Activated T-helper 1 cell treated with Interleukin-2 at 50 U/mL for 16 hours (primary cell): ENCODE measurements at places on chromosomes 6 and 20.

DNA sequence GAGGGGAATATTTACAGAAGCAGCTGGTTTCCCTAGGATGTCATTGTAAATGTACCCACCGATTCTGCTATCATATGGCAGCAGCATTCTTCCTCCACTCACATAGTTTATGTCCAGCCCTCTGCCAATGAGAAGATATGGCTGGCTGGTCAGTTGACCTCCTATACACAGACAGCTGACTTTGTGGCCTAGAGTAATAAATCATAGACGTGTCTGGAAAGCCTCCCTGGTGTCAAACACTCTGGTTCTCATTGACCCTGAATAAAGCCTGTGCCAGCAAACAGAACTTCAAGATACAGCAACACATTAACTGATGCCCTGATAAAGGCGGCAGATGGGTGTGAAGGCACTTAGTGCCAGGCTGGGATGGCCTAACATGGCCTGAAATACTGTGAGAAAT lies 52.6 kb downstream of the GPR63 start:
- no peak for DNase-seq

DNA sequence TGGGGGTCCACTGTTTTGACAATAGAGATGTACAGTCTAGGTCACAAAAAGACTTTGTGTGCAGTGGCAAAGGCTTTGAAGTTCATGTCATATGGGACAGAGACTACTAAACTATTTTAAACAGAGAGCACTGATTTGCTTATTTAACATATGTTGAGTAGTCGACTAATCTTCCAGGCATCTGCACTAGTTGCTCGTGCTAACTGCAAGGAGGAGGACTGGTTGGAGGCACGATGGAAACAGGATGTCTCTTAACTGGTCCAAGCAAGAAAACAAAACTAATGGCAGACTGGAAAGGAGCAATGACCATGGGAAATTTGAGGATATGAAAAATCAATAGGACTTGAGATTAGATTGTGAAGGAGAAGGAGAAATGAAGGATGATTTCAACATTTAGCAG lies 28.5 kb upstream of the ERVFRD-1 start:
- DNase-seq, result no peak

DNA sequence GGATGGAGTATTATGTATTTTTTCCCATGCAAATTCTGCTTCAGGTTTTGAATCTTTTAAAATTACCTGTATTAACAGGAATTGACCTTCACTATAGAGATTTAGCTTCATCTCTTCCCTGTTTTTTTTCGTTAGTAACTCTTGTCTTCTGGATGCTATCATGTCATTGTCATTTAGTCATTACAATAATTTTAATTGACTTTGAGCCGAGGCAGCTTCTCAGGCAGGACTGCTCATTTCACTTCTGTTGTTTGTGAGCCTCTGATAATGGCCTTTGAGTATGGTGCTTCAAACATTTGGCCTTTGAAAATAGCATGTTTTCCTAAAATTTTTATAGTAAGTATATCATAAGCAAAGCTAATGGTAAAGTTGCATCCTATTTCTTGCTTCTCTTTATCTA lies 375.1 kb upstream of the MMS22L start:
- no peak for DNase-seq

- no peak for DNase-seq
Observed at GRCh38 chr6:137237413-137238170, 18.4 kb upstream of the IFNGR1 start.

DNA sequence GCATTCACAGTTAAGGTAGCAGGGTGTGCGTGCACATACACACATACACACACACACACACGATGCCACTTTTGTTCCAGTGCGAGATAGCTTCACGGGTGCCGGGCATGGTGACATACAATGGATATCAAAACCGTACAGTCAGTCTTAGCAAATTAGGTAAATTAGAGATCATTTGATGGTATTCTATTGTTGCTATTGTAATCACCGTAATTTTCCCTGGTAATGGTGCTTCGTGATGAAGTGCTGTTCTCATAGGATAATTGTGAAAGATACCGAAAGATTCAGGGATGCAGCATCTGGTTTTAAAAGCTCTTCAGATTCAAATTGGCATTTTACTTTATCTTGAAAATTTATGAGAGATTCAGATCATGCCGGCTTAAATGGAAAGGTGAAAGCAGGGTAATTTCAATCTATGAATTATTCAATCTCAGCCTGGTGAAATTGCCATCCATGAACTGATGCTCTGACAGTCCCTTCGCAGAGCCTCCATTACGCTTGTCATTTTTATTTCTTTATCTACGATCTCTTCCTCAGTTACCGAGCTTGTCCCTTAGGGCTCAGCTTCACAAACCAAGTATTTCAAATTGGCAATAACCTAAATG lies 71.3 kb upstream of the SOX4 start:
- DNase-seq, result no peak

- no peak for DNase-seq
Observed at GRCh38 chr20:61516346-61517208, 264.5 kb downstream of the CDH4 start.

DNA sequence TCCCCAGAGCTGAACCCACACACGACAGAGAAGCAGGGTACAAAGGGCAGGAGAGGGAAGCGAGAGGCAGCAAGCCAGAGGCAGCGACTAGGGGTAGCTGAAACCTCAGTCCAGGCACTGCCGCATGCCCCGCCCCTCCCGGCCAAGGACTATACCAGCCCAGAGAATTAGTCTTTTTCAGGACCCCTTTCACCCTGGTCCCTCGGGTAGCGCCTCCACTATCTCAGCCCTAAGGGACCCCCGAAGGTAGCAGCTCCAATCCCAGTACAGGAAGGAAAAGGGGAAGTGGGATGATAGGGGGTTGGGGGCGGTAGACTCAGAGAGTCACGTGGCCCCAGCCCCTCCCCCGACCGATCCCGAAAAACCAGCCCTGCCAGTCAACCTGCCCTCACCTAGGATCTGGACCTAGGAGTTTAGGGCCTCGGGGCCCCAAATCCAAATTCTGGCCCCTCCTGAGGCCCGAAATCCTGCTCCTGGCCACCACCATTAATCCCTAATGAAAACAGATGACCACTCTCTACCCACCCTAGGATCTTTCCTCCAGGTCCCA lies 1.3 kb downstream of the RGL2 start:
- DNase-seq, result no peak

- DNase-seq, result no peak
Observed at GRCh38 chr20:19981031-19981451, 36.1 kb upstream of the NAA20 start.

GRCh38 chr20:49199729-49200293 lies 11.7 kb upstream of the STAU1 start:
- DNase-seq, result no peak

DNA sequence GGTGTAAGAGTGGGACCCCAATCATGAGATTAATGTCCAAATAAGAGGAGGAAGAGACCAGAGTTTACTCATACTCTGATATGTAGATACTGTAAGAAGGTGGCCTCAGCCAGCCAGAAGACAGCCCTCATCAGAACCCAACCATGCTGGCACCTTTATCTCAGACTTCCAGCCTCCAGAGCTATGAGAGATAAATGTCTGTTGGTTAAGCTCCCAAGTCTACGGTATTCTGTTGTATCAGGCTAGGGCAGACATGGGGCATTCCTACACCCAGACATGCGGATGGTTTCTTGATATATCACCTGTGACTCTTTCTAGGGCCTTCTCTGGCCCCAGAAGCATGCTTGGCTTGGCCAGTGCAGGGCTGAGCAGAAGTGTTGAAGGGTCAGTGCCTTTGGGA lies 247.4 kb upstream of the RIN2 start:
- DNase-seq, result no peak

GRCh38 chr6:144353871-144354314 lies 68.8 kb downstream of the UTRN start:
- no peak for DNase-seq

- no peak for DNase-seq
Observed at GRCh38 chr20:56223352-56223751, 25.2 kb upstream of the MC3R start.

DNA sequence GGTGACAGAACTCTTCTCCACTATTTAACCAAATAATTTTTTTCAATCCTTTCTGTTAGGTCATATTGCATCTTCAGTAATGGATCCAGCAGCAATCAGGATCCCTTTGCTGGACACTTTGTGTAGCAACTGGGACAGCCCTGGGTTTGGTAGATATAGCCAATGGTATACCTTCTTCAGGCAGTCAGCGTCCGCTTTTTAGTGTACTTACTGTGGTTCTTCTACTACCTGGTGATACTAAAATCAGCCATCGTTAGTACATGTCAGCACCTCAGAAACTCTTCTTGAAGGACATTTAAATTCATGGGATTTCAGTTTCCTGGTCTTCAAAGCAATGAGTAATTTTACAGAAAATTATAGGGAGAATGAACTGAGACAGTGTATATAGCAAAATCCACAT lies 93.5 kb downstream of the ADGRG6 start:
- DNase-seq, result no peak

GRCh38 chr6:17998003-17998402 lies 10.6 kb upstream of the KIF13A start:
- no peak for DNase-seq

DNA sequence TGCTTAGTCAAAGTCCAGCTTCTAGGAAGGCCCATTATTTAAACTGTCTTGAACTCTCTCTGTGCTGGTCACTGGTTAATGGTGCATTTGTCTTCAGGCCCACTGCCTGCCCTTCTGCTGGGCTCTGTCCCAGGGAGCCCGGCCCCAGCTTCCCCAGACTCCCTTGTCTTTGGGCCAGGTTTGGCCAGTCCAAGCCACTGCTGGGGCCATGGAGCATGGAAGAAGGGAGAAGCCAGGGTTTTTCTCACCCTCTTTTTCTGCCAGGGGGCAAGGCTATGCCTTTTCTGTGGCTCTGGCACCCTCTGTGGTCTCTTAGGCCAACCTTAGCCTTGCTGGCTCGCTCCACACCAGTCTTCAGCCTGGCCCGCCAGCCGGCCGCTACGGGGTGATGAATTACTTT lies 390.0 kb upstream of the SULF2 start:
- DNase-seq, result no peak

- no peak for DNase-seq
Observed at GRCh38 chr6:15033850-15034203, 212.0 kb upstream of the JARID2 start.

DNA sequence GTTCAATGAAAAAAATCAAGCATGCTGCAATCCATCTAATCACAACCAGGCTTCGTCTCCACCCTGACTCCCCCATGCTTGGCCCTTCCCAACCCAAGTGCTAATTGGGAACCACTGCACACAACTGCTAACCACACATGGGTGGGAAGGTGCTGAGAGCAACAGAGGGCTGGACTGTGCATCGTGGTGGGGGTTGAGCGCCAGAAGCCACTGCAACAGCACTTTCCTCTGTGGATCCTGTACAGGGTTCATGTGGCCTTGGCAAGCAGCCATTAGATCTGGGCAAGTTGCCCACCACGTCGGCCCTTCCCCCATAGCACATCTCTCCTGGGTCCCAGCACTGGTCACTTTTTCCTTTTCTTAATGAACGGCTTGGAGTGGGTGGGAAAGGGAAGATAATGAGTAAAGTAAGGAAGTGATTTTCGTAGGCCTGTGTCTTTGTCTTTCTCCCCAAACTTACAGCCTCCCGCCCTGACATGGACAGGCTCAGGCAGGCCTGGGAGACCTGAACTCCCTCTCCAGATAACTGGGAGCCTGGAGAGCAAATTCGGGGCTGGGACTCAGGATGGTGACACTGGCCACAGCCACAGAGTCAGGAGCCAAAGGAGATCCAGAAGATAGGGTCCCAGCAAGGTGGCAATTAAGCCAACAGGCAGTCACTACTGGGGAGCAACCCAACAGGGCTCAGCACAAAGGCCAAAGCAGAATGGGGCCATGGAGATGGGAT lies 34.4 kb upstream of the MRPS10 start:
- no peak for DNase-seq

DNA sequence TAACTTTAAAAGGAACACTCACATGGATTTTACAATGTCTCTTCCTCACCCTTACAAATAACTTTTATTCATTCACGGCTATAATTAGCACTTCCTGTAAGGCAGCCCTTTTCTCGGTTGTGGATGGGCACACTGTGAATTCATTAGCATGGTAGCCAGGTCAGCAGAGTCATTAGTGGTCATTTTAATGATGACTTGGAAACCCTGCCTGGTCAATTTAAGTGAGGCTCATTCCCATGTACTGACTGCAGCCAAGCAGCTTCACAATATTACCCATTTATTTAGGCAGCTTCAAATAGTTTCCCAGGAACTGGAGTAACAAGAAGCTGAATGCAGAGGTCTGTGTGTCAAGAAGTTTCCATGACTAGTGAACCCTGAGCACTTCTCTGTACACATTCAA lies 248.8 kb downstream of the KHDC1L start:
- DNase-seq, result no peak

- no peak for DNase-seq
Observed at GRCh38 chr6:119467488-119468081, 118.0 kb upstream of the MAN1A1 start.

DNA sequence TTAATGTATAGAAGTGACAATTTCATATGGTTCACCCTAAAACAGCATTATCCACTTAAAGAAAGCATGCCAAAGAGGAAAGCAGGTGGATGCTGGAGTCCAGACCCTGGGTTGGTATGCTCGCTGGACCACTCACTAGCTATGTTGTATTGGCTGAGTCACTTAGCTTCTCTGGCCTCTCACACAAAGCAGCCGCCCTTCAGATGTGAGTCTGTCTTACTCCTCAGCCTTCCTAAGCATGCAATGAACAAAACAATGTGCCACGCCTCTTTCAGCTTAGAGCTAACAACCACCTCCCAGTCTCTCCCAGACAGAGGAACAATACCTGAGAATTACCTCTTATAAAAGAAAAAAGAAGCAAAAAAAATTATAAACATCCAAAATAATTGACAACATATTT lies 29.4 kb downstream of the SIM1 start:
- no peak for DNase-seq

DNA sequence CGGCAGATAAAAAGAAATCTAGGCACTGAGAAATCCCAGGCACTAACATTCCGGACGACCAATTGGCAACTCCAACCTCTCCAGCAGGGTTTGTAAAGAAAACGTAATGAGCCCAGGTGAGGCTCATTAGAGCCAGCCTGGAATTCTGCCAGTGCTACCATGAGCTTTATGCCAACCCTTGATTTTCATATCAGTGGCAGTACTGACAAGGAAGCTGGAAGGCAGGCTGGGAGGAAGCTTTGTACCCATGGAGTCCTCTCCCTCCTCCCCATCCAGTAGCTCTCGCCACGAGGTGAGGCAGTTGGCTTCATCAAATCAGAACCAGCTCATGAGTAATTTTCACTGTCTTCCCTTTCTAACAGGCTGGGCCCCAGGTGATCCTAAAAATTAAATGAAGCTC lies 250.2 kb downstream of the ZNF217 start:
- no peak for DNase-seq

GRCh38 chr20:4546786-4547185 lies 174.9 kb upstream of the PRND start:
- DNase-seq, result no peak
